ENCODE measurements at places on chromosomes 1 and 21.

DNA sequence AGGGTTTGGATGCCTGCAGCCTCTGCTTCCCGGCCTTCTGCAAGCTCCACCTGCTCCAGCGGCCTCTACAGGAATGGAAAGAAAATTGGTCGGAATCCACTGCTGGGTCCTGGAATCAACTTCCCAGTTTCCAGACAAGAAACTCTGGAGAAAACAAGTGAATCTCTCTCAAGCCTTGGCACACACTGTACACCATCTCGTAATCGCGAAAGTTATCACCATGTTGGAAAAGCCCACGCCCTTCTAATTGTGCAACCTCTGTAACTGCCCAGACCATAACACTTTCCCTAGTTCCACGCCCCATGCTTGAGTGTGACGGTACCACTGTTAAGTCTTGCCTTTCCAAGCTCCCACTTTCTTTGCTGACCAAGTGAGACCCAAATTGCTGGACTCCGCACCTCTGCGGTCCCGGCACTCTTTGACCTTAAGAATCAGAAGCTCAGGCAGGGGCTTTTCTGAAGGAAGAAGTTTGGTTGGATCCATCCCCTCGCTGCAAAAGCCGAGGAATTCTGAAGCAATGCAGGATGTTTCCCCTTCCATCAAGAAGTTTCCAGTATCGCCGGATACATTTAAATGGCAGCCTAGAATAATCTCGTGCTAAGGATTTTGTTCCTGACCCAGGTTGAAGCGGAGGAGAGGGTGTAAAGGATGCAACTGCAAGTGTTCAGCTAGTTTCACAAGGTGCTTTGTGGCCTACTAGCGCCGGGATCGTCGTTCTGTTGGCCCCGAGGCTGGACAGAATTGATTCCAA lies 6.2 kb downstream of the NR5A2 start:
- DNase-seq: no peak

GRCh38 chr1:205739348-205740160 lies 10.4 kb downstream of the NUCKS1 start:
- DNase-seq: no peak

DNA sequence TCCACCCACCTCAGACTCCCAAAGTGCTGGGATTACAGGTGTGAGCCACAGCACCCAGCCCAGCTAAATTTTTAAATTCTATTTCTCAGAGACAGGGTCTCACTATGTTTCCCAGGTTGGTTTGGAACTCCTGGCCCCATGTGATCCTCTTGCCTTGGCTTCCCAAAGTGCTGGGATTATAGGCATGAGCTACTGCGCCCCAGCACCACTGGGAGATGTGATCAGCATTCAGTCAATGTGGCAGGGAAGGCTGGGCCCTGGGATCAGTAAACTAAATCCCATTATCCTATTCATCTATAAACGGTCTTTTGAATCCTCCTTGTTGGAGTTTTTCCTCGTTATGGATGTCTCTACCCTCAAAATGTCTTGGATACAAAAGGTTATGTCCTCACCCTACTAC lies 113.5 kb downstream of the PGBD5 start:
- DNase-seq: no peak

GRCh38 chr1:6166655-6167390 lies 13.3 kb downstream of the CHD5 start:
- DNase-seq: no peak

DNA sequence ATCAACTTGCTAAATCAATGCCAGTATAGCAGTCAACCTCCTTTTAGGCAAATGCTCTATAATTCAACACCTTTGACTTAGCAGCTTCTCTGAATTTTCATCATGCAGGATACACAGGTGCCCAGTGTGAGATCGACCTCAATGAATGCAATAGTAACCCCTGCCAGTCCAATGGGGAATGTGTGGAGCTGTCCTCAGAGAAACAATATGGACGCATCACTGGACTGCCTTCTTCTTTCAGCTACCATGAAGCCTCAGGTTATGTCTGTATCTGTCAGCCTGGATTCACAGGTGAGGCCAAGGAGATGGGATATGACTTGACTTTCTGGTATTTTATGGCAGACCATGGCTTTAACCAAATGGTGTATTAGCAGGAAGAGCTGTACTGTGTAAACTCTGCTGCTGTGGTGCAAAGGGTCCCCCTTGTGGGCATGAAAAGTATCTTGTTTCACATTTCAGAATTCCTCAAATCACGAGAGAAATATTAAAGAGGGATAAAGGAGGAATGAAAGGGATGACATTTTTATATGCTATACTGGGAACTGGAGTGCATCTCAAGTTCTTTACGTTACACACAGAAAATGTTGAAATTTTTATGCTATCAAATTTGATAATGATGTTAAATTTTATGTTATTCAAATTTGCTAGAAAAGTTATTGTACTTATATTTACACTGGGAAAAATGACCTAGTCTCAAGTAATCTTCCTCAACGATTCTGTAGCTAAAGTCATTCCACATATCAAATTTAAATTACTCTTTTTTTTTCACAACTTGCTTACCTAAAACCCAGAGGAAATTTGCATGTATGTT lies 88.9 kb downstream of the CRB1 start:
- no peak for DNase-seq

DNA sequence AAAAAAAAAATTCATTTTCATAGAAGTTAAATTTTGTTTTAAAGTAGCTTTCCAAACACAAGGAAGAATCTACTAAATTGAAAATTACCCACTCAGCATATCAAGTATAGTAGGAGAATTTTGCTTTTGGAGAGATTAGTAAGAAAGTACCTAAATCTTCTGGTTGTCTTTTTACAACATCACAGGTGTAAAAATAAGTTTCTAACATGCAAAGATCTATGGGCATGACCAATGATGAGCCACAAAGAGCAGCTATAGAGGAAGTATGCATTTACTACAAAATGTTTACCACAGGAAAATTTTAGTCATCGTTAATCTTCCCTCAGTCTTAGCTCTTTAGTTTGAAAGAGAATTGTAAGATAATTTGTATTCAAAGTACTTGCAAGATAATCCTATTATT lies 28.1 kb downstream of the ANGPTL3 start:
- no peak for DNase-seq

DNA sequence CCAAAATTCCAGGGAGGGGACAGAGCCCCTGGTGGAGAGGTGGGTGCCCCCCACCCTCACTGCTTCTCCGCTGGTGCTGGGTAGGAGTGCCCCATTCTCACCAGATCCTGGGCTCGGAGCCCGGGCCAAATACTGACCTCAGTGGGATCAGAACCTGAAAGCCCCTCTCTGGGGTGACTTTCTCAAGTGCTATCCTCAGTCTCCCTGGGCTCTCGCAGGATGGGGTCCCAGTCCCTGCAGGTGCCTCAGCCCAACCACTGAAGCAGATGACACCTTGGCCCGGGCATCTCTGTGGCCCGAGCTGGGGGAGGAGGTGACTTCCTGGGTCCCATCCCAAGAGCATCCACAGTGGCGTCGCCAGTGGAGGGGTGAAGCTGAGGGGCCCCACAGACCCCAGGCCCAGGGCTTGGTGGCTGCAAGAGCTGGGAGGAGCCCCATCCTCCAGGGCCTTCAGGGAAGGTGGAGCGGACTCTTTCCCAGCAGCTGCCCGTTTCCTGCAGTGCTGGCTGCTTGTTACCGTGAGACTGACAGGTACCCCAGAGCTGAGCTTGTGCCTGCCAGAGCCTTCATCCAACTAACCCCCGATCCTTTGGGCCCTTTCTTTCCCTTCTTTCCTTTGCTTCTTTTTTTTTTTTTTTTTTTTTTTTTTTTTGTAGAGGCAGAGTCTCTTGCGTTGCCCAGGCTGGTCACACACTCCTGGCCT lies 3.9 kb upstream of the FNDC10 start:
- DNase-seq: no peak

- DNase-seq: no peak
These were observed 142.3 kb downstream of the VPS13D start for GRCh38 chr1:12372180-12372579.

- DNase-seq: no peak
These were observed 131.3 kb downstream of the CACHD1 start for GRCh38 chr1:64601207-64601606.

- no peak for DNase-seq
These were observed 3.4 kb upstream of the SLFNL1 start for GRCh38 chr1:41024953-41025352.

GRCh38 chr1:108643492-108644335 lies 17.2 kb downstream of the HENMT1 start:
- DNase-seq: no peak

DNA sequence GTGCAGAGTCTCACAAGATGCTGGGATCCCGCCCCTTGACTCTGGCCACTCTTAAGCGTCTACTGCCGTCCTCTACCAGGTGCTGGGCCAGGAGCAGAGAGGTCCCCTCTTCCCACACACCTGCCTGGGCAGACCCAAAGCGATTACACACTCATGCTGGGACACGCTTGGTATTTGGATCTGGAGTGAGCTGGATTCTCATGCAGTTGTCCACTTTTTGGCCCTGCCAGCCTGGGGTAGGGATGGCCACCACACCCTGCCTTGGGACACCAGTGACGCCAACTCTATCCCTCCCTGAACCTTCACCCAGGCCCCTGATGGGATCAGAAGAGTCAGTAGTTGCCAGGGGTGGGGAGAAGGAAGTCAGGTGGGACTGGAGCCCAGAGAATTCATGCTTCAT lies 28.6 kb downstream of the ITPKB start:
- no peak for DNase-seq

DNA sequence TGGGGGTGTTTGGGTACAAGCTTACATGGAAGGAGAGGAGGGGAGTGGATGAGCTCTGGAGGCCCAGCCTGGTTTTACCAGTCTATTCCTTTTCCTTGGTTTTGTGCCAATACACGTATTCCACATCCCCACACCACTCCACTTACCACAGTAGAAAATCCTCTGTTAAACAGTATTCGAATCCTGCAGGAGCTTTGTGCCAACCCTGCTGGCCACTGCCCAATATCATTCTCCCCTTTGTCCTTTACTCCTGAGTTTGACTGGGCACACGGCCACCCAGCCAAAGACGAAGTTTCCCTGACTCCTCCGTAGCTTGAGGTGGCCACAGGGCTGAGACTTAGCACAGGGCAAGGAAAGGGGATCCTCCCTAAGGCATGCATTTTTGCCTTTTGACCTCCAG lies 61.6 kb downstream of the TMCO4 start:
- DNase-seq: no peak

DNA sequence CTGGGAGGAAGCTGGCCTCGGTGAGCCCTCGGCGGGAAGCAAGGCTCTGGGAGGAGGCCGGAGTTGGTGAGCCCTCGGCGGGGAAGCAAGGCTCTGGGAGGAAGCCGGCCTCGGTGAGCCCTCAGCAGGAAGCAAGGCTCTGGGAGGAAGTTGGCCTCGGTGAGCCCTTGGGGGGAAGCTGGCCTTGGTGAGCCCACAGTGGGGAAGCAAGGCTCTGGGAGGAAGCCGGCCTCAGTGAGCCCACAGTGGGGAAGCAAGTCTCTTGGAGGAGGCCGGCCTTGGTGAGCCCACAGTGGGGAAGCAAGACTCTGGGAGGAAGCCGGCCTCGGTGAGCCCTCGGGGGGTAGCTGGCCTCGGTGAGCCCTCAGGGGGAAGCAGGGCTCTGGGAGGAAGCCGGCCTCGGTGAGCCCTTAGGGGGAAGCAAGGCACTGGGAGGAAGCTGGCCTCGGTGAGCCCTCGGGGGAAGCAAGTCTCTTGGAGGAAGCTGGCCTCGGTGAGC lies 36.0 kb downstream of the KRTAP10-1 start:
- no peak for DNase-seq

DNA sequence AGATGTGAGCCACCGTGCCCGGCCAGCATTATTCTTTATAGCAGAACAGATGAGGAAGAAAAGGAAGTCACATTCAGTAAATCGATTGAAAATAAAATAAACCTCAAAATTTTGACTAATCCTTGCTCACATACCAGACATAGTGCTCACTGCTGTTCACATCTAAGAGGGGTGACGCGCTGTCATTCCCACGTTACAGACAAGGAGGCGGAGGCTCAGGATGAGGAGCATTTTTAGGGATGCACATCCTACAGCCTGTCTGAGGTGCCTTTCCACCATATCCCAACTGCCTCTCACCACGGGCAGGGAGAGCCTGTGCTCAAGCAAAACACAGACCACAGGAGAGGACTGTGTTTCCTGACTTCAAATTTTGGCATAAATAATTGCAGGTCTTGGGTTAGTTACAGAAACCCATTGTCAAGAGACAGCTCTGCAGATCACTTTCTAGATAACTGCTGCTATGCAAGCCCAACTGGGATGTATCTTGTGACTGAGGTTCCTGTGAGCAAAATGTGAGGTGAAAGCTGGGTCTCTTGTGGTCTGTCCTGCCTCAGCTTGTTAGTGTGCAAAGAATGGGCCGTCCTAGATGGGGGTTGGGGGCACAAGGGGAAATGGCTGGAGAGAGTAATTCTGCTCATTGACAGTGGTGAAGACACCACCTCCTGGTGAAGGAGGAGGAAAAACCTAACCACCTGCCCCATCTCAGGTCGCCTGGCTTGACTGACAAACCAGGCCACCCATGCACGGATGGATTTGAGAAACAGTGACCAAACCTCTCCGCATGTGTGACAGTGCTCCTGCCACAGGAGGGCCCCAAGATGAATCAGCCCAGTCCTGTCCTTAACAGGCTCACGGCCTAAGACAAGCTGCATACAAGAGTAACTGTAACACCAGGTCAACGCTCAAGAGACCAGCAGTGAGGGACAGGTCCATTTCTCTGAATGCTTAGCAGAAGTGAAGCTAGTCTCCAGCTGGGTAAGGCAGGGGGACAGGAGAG lies 8.2 kb downstream of the TNN start:
- DNase-seq: no peak

- DNase-seq: no peak
These were observed 574.2 kb downstream of the NUF2 start for GRCh38 chr1:163896001-163896400.

- no peak for DNase-seq
These were observed 419.5 kb downstream of the LRRIQ3 start for GRCh38 chr1:73778471-73778870.

DNA sequence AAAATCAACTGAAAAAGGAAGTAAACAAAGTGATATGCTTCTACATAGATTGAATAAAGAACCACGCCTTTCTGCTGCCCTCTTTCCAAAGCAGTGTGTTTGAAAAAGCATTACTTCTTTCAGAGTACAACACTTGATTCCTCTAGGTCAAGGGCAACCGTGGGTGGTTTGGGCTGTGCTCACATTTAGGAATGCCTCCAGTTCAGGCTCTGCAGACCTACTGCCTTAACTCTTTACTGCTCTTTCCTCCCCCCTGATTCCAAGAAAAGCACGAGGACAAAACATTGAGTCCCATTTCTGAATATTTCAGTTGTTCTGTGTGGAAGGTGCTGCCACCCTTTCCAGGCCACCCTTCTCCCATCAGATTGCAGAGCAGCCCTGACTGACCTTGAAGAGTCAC lies 45.2 kb downstream of the ADAMTS1 start:
- DNase-seq: no peak

All from GM04503 (cell line).